ENCODE measurements at places on chromosomes 12 and 14.

DNA sequence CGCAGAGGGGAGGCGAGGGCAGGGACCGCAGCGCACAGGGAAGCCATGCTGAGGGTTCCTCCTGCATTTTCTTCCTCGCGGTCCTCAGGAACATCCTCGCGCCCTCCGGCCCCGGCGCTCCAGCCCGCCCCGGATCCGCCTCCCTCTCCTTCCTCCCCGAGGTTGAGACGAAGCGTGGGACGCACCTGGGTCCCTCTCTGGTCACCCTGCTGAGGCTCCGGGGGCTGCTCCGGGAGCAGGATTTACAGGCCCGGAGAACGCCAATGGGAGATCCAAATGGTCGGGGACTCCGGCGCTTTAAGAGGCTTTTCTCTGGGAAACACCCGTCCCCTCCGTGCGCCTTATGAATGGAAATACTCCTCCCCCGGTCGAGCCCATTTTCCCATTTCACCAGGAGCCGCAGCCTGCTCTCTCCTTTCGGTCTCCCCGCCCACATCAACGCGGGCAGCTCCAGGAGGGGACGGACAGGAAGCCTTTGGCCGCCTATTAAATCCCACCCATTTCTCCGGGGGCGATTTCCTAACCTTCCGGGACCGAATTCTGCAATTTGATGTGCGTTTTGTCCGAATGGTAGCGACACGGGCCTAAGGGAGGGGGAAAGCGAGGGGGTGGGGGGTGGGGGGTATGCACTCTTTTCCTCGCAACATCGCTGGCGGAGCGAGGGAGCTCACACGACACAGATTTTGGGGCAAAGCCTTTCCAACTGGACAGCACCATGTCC, at the start of gene UNC79:
Gene UNC79, plus strand, starts transcription at position 625 of the 721 bp plus-strand sequence. Its CDS starts 91 bp downstream, at position 716.
- no peak for DNase-seq

DNA sequence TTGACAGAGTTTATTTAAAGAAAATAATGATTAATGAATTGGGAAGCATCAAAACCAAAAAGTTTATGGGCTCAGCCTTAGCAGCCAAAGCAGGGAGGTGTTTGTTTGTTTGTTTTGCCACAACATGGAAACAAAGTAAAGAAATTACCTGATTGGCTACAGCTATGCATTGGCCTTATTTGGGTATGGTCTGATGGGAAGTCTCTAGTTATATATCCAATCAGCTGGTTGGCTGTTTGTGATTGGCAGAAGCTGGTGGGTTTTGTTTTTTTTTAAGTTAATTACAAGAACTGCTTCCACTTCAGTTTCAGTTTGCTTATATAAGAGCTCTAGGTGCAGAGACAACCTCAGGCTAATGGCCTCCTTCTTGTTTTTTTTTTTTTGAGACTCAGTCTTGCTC, 4.6 kb upstream of the LEMD3 start:
- no peak for DNase-seq

DNA sequence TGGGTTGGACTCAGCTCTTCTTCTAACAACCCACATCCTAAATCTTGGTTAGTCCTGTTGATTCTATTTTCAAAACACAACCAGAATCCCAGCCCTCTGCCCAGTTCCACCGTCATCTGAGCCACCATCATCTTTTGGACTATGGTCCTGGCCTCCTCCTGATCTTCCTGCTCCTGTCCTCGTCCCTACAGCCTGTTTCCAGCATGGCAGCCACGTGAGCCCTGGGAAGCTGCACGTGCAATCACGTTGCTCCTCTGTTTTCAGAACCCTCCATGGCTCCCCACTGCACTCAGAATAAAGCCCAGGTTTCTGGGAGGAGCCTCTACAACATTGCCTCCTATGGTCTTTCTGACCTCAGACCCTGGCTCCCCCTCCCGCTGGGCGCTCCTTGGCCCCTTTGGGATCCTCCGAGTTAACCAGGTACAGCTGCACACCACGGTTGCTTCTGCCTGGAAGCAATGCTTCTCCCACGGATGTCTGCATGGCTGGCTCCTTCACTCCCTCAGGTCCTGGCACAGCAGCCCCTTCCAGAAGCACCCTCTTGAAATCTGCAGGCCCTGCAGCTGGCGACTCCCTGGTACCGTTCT, 44.5 kb downstream of the BEGAIN start:
- no peak for DNase-seq

DNA sequence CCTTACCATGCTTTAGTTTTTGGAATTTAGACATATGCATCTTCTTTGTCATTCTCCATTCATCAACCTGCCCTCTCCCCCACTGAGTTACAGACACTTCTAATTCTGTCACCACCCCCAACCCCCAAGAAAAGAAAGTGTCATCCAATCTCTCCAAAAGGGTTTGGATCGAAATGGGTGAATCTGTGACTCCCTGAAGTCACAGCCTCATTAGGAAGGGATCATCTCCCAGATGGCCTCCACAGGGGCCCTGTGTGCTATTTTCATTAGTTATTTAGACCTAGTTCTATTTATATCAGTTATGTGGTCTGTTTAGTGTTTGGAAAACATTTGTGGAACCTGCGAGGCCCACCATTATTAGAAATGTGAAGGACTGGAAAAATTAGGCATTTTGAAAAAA, 191.0 kb upstream of the ATP2B1 start:
- no peak for DNase-seq

DNA sequence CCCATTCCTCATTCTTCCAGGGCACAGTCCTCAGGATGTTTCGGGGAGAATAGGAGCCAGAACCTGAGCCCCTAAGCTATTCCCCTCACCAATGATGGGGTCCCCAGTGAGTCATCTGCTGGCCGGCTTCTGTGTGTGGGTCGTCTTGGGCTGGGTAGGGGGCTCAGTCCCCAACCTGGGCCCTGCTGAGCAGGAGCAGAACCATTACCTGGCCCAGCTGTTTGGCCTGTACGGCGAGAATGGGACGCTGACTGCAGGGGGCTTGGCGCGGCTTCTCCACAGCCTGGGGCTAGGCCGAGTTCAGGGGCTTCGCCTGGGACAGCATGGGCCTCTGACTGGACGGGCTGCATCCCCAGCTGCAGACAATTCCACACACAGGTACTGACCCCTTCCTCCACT, 1.3 kb downstream of the SLC39A5 start:
- no peak for DNase-seq

DNA sequence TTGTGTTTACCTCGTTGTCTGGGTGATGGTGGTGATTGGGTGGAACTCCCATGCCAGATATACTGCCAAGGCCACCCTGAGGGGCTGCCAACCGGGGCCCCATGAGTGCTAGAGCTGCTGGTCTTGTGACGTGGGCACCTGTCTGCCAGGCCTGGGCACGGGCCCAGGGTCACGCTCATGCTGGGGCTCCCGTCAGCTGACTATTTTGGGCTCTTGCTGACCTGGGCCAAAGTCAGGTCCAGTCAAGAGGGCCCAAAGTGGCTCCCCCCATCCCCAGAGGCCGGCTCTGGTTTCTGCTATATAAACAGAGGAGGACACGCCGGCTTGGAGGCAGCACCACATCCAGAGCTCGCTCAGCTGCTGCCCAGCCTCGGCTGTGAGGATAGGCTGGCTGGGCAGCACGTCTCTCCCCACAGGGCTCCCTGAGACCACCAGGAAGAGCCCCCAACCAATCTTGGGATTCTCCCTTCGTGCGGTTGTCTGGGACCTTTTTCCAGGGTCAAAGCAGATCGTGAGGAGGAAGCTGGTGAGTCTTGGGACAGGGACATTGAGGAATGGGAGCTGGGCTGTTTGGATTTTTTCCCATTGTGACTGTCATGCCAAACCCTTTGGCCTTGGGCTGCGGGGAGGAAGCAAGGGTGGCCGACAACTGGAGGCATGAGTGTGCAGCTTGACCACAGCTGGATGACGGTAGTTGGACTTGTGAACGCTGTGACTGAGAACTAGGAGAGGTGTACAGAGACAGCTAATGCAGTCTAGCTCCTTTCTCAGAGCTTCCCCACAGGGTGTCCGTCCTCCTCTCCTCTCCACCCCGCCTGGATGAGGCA, 7.6 kb upstream of the NR4A1 start:
- no peak for DNase-seq

- no peak for DNase-seq
These were observed 9.4 kb upstream of the DHRS7 start for GRCh38 chr14:60174352-60175254.

DNA sequence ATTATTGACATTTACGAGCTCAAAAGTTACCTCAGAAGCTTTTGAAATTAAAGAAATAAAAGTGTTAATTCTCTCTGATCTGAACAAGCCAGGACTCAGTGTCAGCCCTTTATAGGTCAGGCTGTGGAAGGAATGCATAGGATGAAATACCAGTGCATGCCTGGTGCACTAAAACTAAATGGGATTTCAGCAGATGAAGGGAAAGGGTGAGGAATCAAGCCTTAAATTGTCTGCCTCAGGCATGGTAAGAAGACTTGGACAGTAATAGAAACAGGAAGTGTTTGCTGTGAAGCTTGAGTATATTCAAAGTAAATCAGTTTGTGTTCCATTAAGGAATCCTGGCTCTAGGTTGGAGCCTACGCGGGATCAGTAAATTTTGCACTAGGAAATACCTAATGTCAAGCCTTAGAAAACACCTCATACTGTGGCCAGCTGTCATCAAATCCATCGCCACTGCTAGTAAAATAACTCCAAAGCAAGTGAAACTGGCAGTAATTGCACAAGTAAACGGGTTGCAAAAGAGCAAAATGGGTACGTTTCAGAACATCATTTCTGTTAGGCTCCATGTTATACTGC, 76.3 kb downstream of the PDE3A start:
- no peak for DNase-seq

GRCh38 chr14:53022593-53022992, 71.7 kb upstream of the FERMT2 start:
- DNase-seq = no peak

GRCh38 chr14:21382095-21382494, 1.7 kb downstream of the SUPT16H start:
- no peak for DNase-seq

DNA sequence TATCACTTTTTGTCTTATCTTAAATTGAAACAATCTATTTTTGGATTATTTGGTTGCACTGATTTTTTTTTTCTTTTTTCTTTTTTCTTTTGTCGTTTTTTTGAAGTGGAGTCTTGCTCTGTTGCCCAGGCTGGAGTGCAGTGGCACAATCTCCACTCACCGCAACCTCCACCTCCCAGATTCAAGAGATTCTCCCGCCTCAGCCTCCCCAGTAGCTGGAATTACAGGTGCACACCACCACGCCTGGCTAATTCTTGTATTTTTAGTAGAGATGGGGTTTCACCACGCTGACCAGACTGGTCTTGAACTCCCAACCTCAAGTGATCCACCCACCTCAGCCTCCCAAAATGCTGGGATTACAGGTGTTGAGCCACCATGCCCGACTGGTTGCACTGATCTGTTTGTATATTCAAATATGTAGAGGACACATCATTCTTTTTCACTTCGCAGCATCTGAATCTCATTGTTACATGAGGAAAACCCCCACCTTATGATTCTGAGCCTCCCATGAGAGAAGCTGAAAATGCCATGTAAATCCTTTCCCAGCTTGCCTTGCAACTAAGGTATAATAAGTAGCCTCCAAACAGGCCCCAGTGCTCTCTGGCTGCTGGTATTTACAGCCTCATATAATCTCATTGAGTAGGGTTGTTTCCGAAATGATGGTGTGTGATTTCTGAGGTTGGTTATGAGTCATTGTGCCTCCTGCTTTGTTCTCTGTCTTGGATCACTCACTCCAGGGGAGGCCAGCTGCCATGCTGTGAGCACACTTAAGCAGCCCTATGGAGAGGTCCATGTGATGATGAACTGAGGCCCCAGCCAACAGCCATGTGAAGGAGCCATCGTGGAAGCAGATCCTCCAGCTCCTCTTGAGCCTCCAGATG, 5.2 kb upstream of the HSP90B1 start:
- DNase-seq = no peak

GRCh38 chr12:94207849-94208621, 59.7 kb downstream of the PLXNC1 start:
- no peak for DNase-seq

DNA sequence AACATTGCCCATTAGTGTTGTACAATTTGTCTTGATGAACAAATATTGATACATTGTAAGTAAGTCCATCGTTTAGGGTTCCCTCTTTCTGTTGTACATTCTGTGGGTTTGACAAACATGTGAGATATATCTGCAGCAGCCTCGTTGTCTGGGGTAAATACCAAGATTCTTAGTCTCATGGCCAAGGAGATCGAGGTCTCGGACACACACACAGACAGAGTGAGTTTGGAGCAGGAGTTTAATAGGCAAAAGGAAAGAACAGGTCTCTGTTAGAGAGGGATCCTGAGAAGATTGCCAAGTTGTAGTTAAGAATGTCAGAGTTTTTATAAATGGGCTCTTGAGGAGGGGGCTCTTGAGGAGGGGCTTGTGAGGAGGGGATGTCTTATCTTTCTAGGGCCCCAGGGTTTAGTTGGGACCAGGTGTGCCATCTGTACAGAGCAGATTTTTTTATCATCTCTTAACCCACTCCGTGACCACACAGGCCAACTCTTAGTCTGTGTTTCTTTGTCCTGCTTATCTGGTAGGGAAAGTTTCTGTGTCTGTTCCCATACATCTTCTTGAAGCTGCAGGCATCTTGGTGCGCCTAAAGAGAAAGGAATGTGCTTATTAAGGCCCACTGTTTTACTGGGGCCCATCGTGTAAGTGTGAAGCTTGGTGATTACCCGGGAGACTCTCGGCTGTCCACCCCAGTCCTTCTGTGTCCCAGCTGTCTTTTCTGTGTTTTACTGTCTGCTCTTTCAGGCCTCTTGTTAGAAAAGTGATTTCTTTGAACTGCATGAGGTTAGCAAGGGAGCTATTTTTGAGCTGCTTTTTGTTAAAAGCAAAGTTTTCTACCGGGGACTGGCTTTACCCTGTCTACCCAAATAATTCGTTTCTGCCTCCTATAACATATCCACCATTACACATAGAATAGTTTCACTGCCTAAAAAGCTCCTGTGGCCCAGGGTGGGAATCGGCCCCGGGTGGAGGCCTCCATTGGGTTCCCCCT, 22.4 kb upstream of the CLEC2D start:
- DNase-seq = no peak

GRCh38 chr12:130347588-130347987, 9.9 kb downstream of the PIWIL1 start:
- DNase-seq = no peak

GRCh38 chr12:95083471-95083870, 10.1 kb upstream of the NR2C1 start:
- no peak for DNase-seq

- no peak for DNase-seq
These were observed 28.0 kb upstream of the USP15 start for GRCh38 chr12:62232143-62232729.

DNA sequence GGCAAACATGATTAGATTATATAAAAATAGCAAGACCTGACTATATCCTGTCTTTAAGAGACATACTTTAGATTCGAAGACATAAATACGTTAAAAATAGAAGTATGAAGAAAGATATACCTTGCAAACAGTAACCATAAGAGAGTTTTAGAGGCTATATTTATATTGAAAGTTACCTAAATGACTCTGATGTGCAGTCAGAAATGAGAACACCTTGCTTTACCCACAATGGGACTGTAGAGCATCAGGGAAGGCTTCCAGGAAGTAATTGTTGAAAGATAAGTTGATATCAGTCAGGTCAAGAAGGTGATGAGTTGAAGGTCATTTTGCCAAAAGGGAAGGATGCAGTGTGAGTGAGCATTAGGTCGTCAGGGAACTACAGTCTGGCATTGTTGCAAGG, 110.2 kb downstream of the NEDD1 start:
- no peak for DNase-seq
